ENCODE measurements at places on chromosomes 1 and 21.

DNA sequence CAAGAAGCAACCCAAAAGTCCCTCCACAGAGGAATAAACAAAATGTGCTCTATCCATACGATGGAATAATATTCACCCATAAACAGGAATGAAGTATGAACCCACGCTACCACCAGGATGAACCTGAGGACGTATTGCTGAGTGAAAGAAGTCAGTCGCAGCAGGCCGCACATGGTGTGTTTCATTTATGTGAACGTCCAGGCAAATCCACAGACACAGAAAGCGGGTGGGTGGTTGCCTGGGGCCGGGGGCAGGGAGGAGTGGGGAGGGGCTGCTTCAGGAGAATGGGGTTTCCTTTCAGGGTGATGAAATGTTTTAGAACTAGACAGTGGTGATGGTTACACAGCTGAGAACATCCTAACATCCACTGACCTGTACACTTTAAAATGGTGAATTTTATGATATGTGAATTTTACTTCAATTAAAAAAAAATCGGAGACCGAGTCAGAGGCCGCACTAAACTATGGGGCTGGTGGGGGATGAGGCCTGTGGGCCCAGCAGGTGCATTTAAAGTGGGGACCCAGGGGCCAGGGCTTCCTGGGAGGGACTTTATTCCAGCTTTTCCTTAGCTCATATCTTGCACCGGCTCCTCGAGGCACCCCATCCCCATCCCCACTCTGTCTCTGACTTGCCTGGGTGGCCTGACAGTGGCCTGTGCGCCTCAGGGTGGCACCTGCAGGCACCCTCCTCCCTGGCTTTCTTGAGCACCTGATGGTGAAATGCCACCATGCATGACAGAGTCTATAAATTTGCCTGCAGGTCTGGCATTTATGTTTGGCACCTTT is 392.6 kb upstream of the VAMP3 start:
- no peak for DNase-seq

DNA sequence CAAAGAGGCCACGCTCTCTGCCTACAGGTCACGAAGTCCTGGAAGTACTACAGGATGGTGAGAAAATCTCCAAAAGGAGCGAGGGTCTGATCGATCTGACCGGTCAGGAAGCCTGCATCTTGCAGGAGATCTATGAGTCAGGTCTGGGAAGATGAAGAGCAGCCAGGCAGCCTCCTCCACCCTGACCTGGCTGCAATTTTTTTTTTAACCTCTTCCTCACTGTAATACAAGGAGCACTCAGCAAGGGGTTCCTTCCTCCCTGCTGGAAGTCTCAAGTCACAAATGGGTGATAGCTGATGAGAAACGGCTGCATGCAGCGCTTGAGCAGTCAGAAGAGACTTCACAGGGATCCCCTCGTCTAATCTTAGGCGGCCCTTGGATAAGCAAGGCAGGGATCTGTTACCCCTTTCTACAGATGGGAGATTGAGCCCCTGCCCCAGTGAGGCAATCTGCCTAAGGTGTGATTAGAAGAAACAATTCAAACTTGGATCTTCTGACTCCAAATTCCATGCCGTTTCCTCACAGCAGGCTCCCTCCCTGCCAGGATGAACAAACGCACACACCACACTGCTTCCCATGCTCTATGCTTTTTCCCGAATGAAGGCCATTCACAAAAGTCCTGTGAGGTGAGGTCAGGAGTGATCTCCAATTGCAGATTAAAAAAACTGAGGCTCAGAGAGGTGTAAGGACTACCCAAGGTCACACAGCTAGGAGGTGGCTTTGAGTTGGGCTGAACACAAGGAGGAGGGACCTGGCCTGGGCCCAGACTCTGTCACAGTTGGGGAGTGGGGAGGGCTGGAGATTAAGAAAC is 48.3 kb downstream of the ECE1 start:
- no peak for DNase-seq

DNA sequence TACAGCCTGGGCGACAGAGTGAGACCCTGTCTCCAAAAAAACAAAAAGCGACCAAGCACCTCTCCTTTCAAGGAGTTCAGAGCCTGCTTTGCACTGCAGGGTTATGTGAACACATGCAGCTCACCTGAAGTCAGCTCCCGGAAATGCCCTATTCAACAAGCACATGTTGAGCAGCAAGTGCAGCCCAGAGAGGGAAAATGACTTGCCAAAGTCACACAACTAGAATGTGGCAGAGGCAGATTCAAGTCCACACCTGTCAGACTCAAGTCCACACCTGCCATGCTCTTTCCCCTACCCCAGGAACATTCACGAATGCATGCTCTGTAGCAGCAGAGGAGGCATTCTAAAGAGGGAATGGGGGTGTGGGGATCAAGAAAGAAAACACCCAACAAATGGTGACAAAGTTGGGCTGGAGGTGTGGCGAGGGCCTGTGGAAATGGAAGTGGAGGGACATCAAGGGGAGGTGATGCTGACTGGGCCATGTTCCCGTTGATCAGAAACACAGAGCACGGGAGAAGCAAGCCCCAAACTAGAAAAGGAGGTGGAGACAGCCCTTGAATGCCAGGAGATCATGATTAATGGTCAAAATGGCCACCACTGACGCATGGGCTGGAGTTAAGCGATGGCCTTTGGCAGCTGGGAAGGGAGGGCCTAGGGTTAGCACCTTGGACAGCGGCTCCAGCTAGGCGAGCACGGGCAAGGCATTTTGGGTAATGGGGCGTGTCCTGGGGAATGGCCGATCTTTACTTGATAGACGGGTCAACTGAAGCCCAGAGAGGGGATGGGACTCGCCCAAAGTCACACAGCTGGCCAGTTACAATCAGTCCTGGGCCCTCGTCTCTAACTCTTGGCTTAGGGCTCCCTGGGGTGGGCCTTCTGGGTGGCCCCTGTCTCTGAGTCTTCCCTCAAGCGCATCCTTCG is 21.5 kb downstream of the RAP1GAP start:
- no peak for DNase-seq

- no peak for DNase-seq
Measured at GRCh38 chr1:35187816-35188342, 5.1 kb downstream of the SFPQ start.

DNA sequence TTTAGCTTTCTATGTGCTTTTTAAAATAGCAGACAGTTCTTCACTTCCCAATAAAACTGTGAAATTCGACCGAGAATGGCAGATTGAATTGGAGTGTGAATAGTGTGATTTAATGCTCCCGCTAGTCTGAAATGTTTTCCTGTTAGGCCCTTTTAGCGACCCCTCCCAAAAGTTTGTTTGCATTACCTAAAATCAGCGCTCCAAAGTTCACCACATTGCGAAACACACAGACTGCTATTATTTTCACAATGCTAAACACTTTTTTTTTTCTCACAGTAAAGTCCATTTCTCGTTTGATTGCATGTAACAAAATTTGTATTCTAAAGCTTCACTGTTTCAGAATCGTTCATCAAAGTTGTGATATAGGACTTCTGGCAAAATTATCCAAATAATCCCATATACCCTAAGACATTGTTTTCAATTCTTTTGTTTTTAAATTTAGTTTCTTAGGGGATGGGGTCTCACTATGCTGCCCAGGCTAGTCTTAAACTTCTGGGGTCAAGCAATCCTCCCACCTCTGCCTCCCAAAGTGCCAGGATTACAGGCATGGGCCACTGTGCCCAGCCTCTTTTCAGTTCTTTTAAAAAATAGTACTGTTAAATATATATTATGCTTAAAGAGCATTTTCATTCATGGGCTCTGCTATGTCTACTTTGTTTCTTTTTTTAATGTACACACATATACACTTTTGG is 76.5 kb upstream of the USH2A start:
- DNase-seq, result no peak

DNA sequence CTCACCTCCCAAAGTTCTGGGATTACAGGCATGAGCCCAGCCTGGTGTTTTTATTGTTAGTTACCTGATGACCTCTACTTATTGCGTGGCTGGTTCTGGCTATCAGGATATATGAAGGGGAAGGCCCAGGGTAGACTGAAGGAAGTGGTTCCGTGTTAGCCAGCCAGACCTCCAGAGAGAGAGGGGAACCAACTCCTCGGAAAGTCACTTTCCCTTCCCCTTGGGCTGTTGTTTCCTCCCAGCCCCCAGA is 2.5 kb upstream of the RCSD1 start:
- no peak for DNase-seq

DNA sequence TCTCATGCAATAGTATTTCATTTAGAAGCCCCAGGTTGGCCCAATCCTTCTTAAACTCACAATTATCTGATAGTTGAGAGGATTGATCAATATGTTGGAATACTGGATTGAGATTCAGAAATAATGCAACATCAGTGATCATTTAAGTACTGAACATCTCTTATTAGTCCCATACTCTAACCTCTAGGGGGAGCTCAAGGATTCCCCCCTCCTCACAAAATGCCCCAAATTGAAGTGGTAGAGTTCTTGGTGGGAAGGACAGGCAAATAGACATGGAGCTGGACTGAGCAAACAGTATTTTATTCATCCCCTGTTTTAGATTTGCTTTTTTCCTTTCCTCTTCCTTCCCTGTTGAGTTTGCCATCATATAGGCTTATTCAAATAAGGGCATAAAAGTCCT is 62.8 kb downstream of the NGF start:
- DNase-seq, result no peak

GRCh38 chr1:62588000-62588399 is 9.3 kb upstream of the ANGPTL3 start:
- DNase-seq, result peak; percentile 26

DNA sequence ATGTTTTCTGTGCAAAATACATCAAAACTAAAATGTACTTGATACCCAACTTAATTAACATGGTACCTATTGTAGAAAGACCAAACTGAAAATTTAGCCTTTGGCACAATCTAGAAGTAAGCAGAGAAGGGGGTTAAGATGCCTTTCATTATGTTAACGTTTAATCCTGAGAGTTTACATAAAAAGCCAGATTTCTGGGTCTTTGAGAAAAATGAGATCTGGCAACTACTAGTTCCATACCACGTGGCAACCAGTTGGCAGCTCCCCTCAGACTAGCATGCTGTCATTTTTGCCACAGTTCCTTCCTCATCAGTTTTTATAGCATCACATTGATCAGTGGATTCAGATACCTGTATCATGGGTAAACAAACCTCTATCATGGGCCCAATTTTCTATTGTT is 1.5 kb downstream of the RO60 start:
- no peak for DNase-seq

DNA sequence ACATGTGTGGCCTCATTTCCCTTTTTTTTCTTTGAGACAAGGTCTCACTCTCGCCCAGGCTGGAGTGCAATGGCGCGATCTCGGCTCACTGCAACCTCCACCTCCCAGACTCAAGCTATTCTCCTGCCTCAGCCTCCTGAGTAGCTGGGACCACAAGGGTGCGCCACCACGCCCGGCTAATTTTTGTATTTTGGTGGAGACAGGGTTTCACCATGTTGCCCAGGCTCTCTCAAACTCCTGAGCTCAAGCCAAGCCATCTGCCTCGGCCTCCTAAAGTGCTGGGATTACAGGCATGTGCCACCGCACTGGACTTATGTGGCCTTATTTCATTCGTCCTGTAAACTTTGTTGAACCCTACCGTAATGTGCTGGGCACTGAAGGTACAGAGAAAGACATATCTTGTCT is 569 bp upstream of the WARS2 start:
- no peak for DNase-seq

GRCh38 chr1:160351629-160352028 is 8.4 kb downstream of the NCSTN start:
- DNase-seq, result no peak

- DNase-seq, result no peak
Measured at GRCh38 chr1:53075206-53075605, 13.2 kb downstream of the PODN start.

Data from non-pigmented ciliary epithelial cell (primary cell).